ENCODE measurements at places on chromosomes 1 and 21. TPM values are rescaled to one million over a fixed set of nuclear protein-coding genes. Genes with fewer than 3 reads are reported as not detected.

GRCh38 chr1:241677201-241677600, 25.1 kb downstream of the WDR64 start:
- H3K4me1 ChIP-seq = no peaks in the 10 kb centered on the region
- no peaks in the 10 kb centered on the region for H3K27me3 ChIP-seq
- no peak overlapping the region for H3K27ac ChIP-seq
- H3K36me3 ChIP-seq = no peaks in the 10 kb centered on the region
- DNase-seq = no peak

GRCh38 chr1:214076708-214077065, 88.9 kb downstream of the PROX1 start:
- H3K4me3 ChIP-seq = peak overlapping the region; percentile 52
- no peaks in the 10 kb centered on the region for H3K27me3 ChIP-seq
- no peaks in the 10 kb centered on the region for H3K36me3 ChIP-seq
- H3K27ac ChIP-seq = peak overlapping the region; percentile 76
- peaks cover 17% of the 10 kb centered on the region for H3K4me1 ChIP-seq
- DNase-seq = peak; percentile 97

DNA sequence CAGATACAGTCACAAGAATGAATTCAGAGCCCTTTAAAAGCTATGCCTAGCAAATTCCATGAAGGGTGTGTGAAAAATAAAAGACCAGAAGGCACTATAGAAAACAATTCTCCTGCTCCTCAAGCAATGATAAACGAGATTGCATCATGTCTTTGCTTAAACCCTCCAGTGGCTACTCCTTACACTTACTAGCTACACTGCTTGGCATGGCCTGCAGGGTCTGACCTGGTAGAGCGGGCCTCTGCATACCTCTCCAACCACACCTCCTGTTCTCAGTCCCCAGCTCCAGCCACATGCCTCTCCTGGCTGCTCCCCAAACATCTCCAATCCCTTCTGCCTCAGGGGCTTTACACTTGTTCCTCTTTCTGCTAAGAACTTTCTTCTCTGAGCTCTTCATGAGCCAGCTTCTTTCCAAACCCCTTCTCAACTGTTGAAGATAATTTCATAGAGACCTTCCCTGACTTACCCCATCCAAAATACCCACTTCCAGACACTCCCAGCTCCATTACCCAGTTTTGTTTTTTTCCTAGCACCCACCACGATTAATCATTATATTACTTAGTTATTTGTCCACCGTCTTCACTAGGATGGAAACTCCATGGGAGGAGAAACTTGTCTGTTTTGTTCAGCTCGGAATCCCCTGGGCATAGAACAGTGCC, 11.2 kb upstream of the CREG1 start:
- H3K27ac ChIP-seq = no peak overlapping the region
- no peaks in the 10 kb centered on the region for H3K4me1 ChIP-seq
- no peak for DNase-seq
- no peaks in the 10 kb centered on the region for H3K36me3 ChIP-seq
- no peak overlapping the region for H3K4me3 ChIP-seq

- no peak overlapping the region for H3K27ac ChIP-seq
- H3K27me3 ChIP-seq = no peaks in the 10 kb centered on the region
- DNase-seq = no peak
- H3K4me3 ChIP-seq = no peak overlapping the region
- H3K4me1 ChIP-seq = peaks cover 6% of the 10 kb centered on the region
- H3K36me3 ChIP-seq = peaks cover 12% of the 10 kb centered on the region
These were observed 39.9 kb upstream of the NFASC start for GRCh38 chr1:204830747-204831146.

- no peak for DNase-seq
- H3K36me3 ChIP-seq = no peaks in the 10 kb centered on the region
- no peaks in the 10 kb centered on the region for H3K27me3 ChIP-seq
- H3K4me1 ChIP-seq = peaks cover 66% of the 10 kb centered on the region
These were observed 420.9 kb downstream of the KIF26B start for GRCh38 chr1:245575710-245576109.

GRCh38 chr1:26317612-26318337, at the start of gene CD52:
Gene CD52, plus strand, starts transcription at chr1:26317958. Its CDS starts 60 bp downstream, at chr1:26318018.
- H3K27ac ChIP-seq = no peak within 1 kb of the TSS
- peaks cover 35% of the 10 kb centered on the region for H3K27me3 ChIP-seq
- H3K4me3 ChIP-seq = no peak within 1 kb of the TSS
- DNase-seq = no peak
- no peaks in the 10 kb centered on the region for H3K36me3 ChIP-seq
- H3K4me1 ChIP-seq = no peaks in the 10 kb centered on the region

DNA sequence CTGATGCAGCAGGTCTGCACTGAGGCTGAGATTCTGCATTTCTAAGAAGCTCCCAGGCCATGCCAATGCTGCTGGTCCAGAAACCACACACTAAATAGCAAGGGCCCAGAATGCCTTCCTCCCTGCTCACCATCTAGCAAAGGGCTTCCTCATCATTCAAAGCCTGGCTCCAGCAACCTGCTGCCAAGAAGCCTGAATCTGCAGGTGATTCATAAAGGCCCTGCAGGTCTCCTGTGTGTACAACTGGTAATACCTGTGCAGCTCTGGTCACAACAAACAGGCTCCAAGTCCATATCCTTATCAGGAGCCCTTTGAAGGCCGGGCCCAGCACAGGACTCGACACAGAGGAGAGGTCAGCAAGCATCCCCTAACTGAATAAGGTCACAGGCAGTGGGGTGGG, 26.7 kb downstream of the GLIS1 start:
- no peak overlapping the region for H3K4me3 ChIP-seq
- H3K27ac ChIP-seq = no peak overlapping the region
- no peaks in the 10 kb centered on the region for H3K4me1 ChIP-seq
- H3K27me3 ChIP-seq = no peaks in the 10 kb centered on the region

GRCh38 chr1:155777582-155777981, 79.4 kb downstream of the GON4L start:
- peak; percentile 14 for DNase-seq
- no peaks in the 10 kb centered on the region for H3K27me3 ChIP-seq
- H3K4me3 ChIP-seq = no peak overlapping the region
- H3K27ac ChIP-seq = no peak overlapping the region

GRCh38 chr1:151819227-151819835, 12.3 kb downstream of the RORC start:
- H3K27me3 ChIP-seq = peaks cover 6% of the 10 kb centered on the region
- no peak overlapping the region for H3K4me3 ChIP-seq
- no peaks in the 10 kb centered on the region for H3K4me1 ChIP-seq
- H3K27ac ChIP-seq = no peak overlapping the region
- no peaks in the 10 kb centered on the region for H3K36me3 ChIP-seq

- no peak overlapping the region for H3K4me3 ChIP-seq
- H3K27ac ChIP-seq = no peak overlapping the region
- DNase-seq = no peak
- peaks cover 4% of the 10 kb centered on the region for H3K4me1 ChIP-seq
These were observed 19.0 kb upstream of the PRELP start for GRCh38 chr1:203456577-203456976.

DNA sequence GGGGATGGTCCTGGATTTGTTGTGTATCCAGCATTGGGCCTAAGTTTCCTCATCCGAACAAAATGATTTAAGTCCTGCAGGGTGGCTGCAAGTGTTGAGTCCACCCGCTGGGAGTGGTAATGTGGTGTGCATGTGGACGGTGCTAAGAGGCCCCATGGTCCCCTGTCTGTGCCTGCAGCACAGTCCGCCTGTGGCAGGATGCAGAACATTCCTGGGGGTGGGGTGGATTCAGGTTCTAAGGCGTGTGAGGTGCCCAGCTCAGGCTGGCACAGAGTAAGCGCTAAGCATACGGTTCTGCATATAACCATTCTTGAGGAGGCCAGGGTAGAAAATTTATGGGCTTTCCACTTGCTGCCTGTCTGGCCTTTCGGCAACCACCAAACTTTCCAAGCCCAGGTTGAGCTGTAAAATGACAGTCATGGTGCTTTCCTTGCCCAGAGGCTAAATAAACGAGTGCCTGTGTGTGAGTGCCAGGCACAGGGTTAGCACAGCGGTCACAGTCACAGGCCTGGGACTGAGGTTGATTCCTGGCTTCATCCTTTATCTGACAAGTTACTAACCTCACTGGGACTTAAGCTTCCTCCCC, 30.7 kb downstream of the SLC2A1 start:
- H3K4me3 ChIP-seq = no peak overlapping the region
- no peaks in the 10 kb centered on the region for H3K27me3 ChIP-seq
- no peak overlapping the region for H3K27ac ChIP-seq
- peaks cover 54% of the 10 kb centered on the region for H3K36me3 ChIP-seq

GRCh38 chr1:230909974-230910754, 41.8 kb upstream of the C1orf198 start:
- H3K4me1 ChIP-seq = no peaks in the 10 kb centered on the region
- H3K27me3 ChIP-seq = no peaks in the 10 kb centered on the region
- no peak for DNase-seq
- peaks cover 3% of the 10 kb centered on the region for H3K36me3 ChIP-seq

Gene PTGFRN
- 148 TPM for total RNA-seq

DNA sequence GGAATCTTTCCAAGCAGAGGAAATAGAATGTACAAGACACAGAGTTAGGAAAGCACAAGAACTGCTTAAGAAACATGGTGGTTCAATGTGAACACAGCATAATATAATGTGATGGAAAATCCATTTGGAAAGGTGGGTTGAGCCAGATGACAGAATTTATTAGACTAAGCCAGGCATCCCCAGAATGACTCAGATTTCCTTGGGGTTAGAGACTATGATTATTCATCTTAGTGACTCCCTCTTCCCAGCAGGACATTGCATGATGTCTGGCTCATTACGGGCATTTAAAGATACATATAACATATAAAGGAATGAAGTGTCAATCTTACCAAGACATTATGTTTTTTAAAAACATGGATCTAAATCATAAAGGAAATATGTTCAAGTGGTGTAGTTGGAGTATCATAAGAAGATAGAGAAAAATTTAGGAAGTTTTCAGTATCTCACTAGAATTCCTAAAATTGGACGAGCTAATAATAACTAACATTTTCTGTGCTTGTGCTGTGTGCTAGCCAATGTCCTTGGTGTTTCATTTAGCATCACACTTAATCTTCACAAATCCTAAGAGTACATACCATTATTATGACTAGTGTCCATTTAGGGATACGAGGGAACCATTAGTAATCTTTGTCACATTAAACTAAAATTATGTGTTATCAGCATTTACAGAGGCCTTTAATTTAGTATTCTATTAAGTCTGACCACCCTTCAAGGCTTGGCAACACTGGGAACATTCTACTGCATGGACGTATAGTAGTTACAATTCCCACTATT, 41.0 kb upstream of the ST6GALNAC5 start:
- no peak for DNase-seq
- H3K4me1 ChIP-seq = peaks cover 37% of the 10 kb centered on the region
- peak overlapping the region; percentile 91 for H3K27ac ChIP-seq
- H3K36me3 ChIP-seq = no peaks in the 10 kb centered on the region
- no peaks in the 10 kb centered on the region for H3K27me3 ChIP-seq

- peaks cover 26% of the 10 kb centered on the region for H3K27me3 ChIP-seq
- no peak for DNase-seq
- no peak overlapping the region for H3K27ac ChIP-seq
- no peaks in the 10 kb centered on the region for H3K4me1 ChIP-seq
These were observed 101.3 kb upstream of the ZBTB40 start for GRCh38 chr1:22350171-22350923.

- H3K27me3 ChIP-seq = no peaks in the 10 kb centered on the region
- H3K27ac ChIP-seq = no peak overlapping the region
- no peak overlapping the region for H3K4me3 ChIP-seq
- no peaks in the 10 kb centered on the region for H3K36me3 ChIP-seq
These were observed 14.4 kb upstream of the EPHA2 start for GRCh38 chr1:16170283-16170673.

Gene HAO2
- total RNA-seq = not detected

- no peak for DNase-seq
- H3K4me3 ChIP-seq = no peak overlapping the region
- peaks cover 36% of the 10 kb centered on the region for H3K4me1 ChIP-seq
- no peak overlapping the region for H3K27ac ChIP-seq
- H3K36me3 ChIP-seq = no peaks in the 10 kb centered on the region
- H3K27me3 ChIP-seq = no peaks in the 10 kb centered on the region
These were observed 15.3 kb downstream of the VAV3 start for GRCh38 chr1:107949467-107950253.

Gene ZNF593OS
- not detected for total RNA-seq

DNA sequence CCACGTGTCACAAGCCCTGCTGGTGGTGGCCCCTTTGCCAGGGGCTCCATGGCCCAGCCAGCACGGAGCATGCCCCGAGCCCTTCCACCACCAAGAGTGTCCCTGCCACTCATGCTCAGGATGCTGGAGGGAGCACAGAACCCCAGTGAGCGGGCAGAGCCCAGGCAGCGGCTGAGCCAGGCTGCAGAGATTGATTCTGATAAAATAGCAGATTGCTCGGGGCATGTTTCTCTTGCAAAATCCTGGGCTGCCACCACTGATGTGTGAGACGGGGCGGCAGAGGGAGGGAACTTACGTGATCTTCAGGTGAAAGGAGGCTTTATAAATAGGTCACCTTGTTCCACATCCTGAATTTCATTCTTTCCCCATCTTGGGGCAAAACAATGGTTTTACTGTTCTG, 53.2 kb downstream of the SPSB1 start:
- no peak for DNase-seq
- H3K27me3 ChIP-seq = peaks cover 41% of the 10 kb centered on the region
- H3K4me1 ChIP-seq = peaks cover 9% of the 10 kb centered on the region
- H3K27ac ChIP-seq = no peak overlapping the region
- H3K4me3 ChIP-seq = no peak overlapping the region

GRCh38 chr1:110123224-110123623, 11.0 kb downstream of the UBL4B start:
- no peak for DNase-seq
- no peak overlapping the region for H3K27ac ChIP-seq
- H3K27me3 ChIP-seq = no peaks in the 10 kb centered on the region
- H3K4me3 ChIP-seq = no peak overlapping the region

DNA sequence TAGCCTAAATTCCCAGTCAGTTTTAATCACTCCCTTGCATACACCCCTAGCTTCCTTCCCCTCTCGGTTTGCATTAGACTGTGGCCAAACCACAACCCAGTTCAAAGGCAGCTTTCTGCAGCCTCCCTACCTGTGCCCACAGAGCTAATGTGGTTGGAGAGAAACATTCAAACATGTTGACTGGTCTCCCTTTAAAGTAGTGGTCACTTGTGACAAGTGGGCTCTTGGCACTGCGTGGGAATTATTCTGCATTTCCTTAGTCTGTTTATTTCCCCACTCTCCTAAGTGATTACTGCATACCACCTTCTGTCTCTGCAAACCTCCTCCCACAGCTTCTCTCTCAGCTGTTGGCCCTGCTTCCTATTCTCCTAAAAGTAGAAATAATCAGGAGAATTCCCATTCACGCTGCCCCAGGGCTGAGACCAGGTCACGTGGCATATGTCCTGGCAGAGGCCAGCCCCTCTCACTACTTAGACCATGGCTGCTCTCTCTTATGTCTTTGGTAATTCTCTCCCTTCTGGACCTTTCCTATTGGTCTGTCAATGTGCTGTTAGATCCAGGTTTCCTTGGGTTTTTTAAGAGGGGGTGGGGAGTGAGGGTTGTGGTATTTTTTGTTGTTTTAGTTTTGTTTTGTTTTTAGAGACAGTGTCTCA, 38.4 kb upstream of the CD101 start:
- no peaks in the 10 kb centered on the region for H3K4me1 ChIP-seq
- H3K27me3 ChIP-seq = no peaks in the 10 kb centered on the region
- peaks cover 35% of the 10 kb centered on the region for H3K36me3 ChIP-seq
- H3K4me3 ChIP-seq = no peak overlapping the region
- H3K27ac ChIP-seq = no peak overlapping the region

Gene CA14
- total RNA-seq = 4.7 TPM
